ENCODE measurements at places on chromosomes 11 and 22.

- DNase-seq, result no peak
Observed at GRCh38 chr11:791658-792534, 2.0 kb upstream of the CEND1 start.

DNA sequence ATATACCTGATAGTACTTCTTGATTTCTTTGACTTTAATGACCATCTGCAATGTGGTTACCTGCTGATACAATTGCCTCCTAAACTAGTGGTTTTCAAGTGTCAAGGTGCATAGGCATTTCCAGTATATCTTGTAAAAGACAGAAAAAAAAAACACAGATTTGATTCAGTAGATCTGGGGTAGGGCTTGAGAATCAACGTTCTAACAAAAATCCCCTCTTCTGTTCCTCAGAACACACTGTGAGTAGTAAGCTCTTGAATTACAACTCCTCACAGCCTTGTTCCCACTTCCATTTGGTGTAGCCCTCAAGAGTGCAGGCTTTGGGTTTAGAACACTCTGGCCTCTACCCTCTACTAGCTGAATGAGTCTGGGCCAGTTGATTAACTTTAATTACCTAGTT, 78.0 kb upstream of the CTSC start:
- no peak for DNase-seq

DNA sequence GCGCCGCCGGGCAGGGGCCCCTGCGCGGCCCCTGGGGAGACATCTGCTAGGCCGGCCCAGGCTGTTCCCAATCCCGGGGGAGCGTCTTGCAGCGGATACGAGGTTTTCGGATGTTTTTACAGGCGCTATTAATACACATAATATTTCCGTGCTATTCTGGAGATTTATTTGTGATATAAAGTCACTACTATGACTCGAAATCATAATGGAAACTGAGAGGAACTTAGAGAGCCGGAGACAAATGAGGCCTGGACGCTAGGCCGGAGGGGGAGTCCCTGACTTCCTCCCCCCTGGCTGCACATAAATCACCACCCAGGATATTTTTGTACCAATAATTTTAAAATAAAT, 91.7 kb upstream of the ANO1 start:
- no peak for DNase-seq

GRCh38 chr11:113162592-113162962, 151.8 kb upstream of the TTC12 start:
- DNase-seq, result no peak

DNA sequence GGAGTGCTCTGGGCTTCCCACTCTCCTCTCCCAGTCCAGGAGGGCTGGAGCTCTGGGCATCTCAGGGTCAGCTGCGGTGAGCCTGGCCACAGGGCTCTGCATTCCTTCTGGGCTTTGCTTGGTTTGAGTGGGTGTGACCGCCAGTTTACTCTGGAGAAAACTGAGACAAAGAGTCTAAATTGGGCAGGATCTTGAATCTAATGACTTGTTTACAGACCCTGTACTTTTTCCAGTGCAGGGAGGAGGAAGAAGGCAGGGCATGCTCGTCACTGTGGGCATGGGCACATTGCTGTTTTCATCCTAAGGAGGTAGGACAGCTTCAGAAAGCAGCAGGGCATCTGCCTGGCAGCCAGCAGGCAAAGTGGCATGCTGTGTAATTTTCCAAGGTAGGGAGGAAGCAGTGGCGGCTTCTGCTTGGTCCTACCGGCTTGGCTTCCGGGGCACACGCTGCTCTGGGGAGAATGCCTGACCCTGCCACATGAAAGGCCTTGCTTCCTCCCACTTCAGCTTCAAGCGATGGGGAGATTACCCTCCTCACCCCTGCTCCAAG, 22.9 kb downstream of the FLI1 start:
- peak; percentile 68 for DNase-seq

- no peak for DNase-seq
Observed at GRCh38 chr11:106208760-106209159, 131.3 kb downstream of the AASDHPPT start.

- no peak for DNase-seq
Observed at GRCh38 chr11:59255281-59255680, 42.6 kb upstream of the MPEG1 start.

GRCh38 chr11:118622376-118623268, 15.2 kb downstream of the PHLDB1 start:
- DNase-seq, result no peak
